ENCODE measurements at places on chromosomes 11 and 22.

DNA sequence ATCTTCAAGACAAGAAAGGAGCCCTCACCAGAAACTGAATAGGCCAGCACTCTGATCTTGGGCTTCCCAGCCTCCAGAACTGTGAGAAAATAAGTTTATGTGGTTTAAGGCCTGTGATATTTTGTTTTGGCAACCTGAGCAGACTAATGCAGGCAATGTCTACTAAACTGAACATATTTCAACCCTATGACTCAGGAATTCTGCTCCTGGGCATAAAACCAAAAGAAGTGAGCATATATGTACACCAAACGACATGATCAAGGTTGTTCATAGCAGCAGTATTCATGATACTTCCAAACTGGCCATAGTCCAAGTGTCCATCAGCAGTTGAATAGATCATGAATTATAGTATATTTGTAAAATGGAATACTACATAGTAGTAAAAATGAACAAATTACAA is 29.0 kb downstream of the CSNK2A3 start:
- DNase-seq, result no peak

DNA sequence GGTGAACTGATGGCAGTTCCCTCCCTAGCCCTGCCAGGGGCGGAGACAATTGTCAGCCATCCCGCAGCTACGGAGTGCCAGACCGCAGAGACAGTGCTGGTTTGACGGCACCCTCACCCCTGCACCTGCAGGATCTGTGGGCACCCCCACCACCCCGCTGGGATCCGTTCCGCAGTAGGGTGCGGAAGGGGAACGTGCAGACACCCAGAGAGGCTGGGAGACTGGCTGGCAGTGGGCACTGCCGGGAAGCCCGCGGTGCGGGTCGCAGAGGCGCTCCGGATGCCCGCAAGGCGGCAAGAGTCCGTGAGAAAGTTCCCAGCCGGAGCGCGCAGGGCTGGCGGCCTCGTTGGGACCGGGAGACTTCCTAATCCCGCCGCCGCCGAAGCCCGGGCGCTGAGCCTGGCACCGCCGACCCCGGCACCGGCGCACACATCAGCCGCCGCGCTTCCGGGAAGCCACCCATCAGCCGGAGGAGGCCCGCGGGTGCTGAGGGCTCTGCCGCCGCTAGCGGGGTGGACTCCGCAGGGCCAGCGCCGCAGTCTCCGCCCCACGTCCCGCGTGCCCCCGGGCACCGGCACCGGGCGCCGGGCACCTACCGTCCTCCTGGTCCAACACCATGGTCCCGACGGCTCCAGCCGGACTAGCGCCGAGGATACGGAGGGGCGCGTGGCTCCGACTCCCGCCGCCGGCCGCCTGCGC is 4.3 kb upstream of the LMO1 start:
- peak; percentile 41 for DNase-seq

- DNase-seq, result peak; percentile 84
These were observed 513.0 kb downstream of the SOX6 start for GRCh38 chr11:15843309-15843872.

- no peak for DNase-seq
These were observed 24.6 kb downstream of the FAT3 start for GRCh38 chr11:92249156-92249753.

DNA sequence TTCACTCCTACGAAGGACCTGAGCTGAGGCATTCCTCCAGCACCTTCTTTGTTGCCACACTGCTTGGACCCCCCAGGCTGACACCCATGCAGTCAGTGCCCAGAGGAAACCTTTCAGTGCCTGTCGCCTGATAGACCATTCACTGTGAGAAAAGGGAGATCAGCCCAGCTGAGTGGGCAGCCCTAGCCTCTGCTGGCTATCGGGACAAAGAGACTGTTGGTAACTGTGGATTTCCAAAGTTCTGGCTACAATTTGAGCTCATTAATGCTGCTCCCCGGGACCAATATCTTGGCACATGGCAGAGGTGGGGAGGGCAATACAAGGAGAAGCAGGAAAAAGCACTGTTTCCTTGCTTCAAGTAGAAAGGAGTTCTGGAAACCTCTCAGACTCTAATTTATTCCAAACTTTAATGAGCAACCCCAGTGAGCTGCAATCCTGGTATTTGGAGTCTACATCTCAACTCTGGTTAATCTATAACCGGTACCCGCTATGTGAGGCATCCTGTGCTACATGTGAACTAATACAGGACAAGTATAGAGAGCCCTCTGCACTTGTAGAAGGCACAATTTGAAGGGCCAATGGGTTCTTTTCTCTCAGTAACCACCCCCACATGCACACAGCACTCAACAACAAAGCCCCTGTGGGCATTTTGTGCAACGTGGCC is 200.7 kb upstream of the NCAM1 start:
- DNase-seq, result no peak

- no peak for DNase-seq
These were observed 1.8 kb downstream of the SIK3 start for GRCh38 chr11:117096201-117096991.

DNA sequence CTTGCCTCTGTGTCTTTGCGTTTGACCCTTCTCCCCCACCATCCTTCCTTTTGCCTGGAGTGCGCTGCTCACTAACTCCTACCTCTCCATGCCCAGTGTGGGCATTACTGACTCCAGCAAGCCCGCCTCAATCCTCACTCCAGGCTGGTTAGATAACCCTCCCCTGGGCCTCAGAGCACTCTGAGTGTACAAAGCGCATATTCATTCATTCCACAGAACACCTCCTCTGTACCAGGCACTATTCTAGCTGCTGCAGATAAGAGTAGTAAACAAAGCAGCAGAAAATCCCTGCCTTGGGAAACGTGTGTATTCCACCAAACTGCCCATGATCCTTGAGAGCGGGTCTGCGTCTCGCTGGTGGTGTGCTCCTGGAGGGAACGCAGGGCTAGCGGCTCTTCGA is 3.2 kb downstream of the SLC22A8 start:
- DNase-seq, result no peak

GRCh38 chr11:2300936-2301630 is 635 bp downstream of the C11orf21 start:
- DNase-seq, result no peak

GRCh38 chr11:33687733-33688479 is 12.7 kb downstream of the C11orf91 start:
- peak; percentile 63 for DNase-seq

- DNase-seq, result no peak
These were observed 480 bp upstream of the MTMR2 start for GRCh38 chr11:95924414-95924760.

GRCh38 chr22:40757071-40757470 is 62.1 kb downstream of the SLC25A17 start:
- DNase-seq, result no peak

GRCh38 chr11:77233011-77233410 is 68.5 kb downstream of the GDPD4 start:
- no peak for DNase-seq
